ENCODE measurements at places on chromosomes 12 and 14.

GRCh38 chr12:77600468-77600843, 230.2 kb upstream of the NAV3 start:
- DNase-seq = no peak

GRCh38 chr12:75891072-75891471, 140.5 kb downstream of the PHLDA1 start:
- no peak for DNase-seq

DNA sequence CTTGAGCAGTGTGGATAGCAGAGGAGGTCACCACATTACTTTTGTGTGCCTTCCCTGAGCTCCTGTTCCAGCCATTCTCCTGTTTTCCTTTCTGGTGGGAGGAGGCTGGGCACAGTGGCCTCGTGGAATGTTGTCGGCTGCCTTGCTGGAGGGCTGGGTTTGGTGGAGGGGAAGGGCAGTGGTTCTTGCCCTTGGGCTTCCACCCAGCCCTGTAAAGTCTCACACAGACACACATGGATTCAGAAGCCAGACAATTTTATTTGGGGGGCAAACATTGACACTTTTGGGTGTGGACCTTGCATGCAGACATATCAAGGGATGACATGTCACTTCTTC, 866 bp downstream of the NPFF start:
- DNase-seq = no peak

- no peak for DNase-seq
Measured at GRCh38 chr12:84912198-84913128, at the start of gene SLC6A15. TSS of gene SLC6A15 (minus strand) at chr12:84912799. CDS start at chr12:84892120, 20,679 bp downstream.

DNA sequence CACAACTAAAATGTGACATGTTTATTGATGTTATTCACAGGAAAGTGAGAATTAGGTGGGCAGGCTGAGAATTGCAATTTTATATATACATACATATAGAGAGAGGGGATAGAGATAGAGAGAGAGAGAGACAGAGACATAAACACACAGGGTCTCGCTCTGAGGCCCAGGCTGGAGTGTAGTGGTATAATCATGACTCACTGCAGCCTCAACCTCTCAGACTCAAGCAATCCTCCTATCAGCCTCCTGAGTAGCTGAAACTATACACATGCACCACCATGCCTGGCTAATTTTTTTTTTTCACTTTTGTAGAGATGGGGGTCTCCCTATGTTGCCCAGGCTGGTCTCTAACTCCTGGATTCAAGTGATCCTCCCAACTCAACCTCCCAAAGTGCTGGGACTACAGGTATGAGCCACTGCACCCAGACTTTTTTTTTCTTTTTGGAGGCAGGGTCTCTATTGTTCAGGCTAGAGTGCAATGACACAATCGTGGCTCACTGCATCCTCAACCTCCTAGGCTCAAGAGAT, 49.1 kb downstream of the R3HDM2 start:
- no peak for DNase-seq

- no peak for DNase-seq
Measured at GRCh38 chr12:31620311-31620710, 29.4 kb upstream of the DENND5B start.

DNA sequence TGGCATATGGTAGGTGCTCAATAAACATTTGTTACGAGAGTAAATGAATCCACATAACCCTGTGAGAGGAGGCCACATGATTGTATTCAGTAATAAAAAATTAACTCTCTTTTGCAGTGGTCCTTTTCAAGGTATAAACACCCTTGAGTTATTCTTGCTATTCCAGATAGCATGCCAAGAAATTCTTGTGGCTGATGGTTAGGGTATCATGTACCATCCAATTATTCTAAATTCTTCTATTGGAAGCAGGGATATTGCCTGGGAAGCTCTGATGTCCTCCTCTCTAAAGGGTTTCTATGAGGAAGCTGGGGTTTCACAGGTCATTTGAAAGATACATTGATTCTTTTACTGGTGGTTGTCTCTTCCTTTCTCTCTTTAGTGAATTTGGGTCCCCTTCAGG, 10.1 kb downstream of the AKAP6 start:
- no peak for DNase-seq

GRCh38 chr12:38961012-38961411, 55.6 kb upstream of the CPNE8 start:
- no peak for DNase-seq

DNA sequence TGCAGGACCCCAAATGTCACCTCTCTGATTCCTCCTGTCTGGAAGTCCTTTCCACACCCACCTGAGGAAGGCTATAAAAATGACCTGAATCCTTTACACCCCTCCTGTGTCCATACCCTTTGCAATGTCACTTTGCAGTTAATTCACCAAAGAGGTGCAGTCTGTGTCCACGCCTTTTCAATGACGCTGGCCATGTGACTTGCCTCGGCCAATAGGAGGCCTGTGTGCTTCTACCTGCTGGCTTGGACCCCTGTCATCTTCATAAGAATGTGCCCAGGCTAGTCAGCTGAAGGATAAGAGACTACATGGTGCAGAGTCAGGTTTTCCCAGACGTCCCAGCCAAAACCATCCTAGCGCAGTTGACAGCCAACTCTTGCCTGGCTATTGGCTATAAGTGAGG, 101.4 kb downstream of the KSR2 start:
- no peak for DNase-seq

GRCh38 chr12:64404470-64405256, 471 bp downstream of the XPOT start:
- peak; percentile 57 for DNase-seq

- no peak for DNase-seq
Measured at GRCh38 chr14:43983721-43984120, 523.4 kb downstream of the FSCB start.

DNA sequence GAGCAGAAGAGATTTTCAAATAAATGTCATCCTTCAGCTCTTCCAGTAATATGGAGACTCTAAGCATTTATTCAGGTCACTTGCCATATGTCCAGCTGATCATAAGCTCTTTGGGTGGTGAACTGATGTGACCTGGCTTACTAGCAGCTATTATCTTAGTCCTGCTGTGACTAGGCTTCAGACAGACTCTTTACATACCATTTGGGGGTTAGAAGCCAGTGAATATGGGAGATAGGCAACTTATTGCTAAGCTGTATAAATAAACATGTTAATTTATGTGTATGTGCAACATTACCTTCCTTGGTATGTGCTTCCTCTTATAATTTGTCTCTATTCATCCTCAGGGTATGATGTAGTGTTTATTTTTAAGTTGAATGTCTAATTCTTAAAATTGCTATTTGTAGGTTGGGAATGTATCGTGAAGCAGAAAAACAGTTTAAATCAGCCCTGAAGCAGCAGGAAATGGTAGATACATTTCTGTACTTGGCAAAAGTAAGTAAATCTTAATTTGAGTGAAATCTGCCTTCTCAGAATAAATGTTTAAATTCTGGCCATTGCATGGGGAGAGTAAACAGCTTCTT, 32.4 kb downstream of the TTC8 start:
- no peak for DNase-seq

Data from stimulated activated CD4-positive, alpha-beta T cell treated with anti-CD3 and anti-CD28 coated beads, Interleukin-12 subunit alpha, Interleukin-12 subunit beta, amount 100 ng/mL, for 24 hours (primary cell).